ENCODE measurements at places on chromosomes 5 and 9. TPM values are rescaled to one million over a fixed set of nuclear protein-coding genes. Genes with fewer than 3 reads are reported as not detected.

C9 gene
- not detected for total RNA-seq

NAA35 gene
- 38.6 TPM for total RNA-seq

AQP7 gene
- not detected for total RNA-seq

ALDH1A1 gene
- total RNA-seq = 1.1 TPM

TAF11L5 gene
- total RNA-seq = not detected

HSDL2 gene
- total RNA-seq = 16.6 TPM

GRCh38 chr9:126116351-126117157 is 210.1 kb upstream of the MVB12B start:
- H3K36me3 ChIP-seq = no peaks in the 10 kb centered on the region
- peak; percentile 15 for DNase-seq
- H3K27ac ChIP-seq = no peak overlapping the region
- H3K4me3 ChIP-seq = no peak overlapping the region

GRCh38 chr5:141003791-141004611 is 37.7 kb downstream of the PCDHAC2 start:
- peaks cover 4% of the 10 kb centered on the region for H3K36me3 ChIP-seq
- H3K4me3 ChIP-seq = peak overlapping the region; percentile 53
- no peaks in the 10 kb centered on the region for H3K27me3 ChIP-seq
- peak overlapping the region; percentile 62 for H3K27ac ChIP-seq
- DNase-seq = peak; percentile 84

DNA sequence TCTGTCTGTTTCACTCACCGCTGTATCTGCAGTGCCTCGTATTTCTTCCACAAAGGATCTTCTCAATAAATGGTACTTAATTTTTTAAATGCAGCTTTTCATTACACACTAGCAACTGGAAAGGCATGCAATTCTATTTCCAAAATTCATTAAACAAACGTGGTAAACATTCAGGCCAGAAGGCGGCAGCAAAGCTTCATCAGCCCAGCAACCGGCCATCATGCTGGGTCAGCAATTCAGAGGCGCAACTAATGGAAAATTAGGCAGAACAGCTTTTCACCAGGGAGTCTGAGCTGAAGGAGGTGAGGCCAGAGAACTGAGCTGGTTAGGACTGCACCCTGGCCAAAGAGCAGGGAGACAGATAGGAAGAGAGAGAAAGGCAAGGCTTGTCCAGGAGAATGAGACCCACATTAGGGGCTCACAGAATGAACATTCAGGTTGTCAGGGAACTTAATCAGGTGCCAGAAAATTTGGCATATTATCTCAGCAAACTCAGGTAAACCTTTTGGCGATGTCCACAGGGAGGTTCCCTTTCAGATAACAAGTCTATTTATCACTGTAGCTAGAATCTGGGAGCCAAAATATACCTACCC is 17.7 kb upstream of the RNF180 start:
- H3K4me3 ChIP-seq = no peak overlapping the region
- H3K36me3 ChIP-seq = no peaks in the 10 kb centered on the region
- no peak overlapping the region for H3K27ac ChIP-seq
- no peaks in the 10 kb centered on the region for H3K4me1 ChIP-seq
- no peaks in the 10 kb centered on the region for H3K27me3 ChIP-seq
- peak; percentile 61 for DNase-seq

DNA sequence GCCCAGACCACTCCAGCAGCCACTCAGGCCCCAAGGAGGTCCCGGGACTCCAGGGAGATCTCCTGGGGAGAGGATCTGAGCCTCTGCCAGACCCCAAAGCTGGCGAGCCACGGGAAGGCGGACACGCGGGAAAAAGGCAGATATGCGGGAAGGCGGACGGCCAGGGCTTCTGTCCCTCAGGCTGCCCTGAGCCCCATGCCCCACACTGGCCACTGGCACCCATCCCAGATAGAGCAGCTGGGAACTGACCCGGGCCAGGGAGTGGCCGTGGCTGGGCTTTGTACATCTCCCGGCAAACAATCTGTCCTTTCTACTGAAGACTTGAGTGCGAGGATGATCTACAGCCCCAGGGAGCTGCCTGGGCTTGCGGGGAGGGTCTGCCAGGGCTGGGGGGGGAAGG is 21.1 kb upstream of the NOTCH1 start:
- H3K4me1 ChIP-seq = peaks cover 3% of the 10 kb centered on the region
- H3K27me3 ChIP-seq = no peaks in the 10 kb centered on the region

DNA sequence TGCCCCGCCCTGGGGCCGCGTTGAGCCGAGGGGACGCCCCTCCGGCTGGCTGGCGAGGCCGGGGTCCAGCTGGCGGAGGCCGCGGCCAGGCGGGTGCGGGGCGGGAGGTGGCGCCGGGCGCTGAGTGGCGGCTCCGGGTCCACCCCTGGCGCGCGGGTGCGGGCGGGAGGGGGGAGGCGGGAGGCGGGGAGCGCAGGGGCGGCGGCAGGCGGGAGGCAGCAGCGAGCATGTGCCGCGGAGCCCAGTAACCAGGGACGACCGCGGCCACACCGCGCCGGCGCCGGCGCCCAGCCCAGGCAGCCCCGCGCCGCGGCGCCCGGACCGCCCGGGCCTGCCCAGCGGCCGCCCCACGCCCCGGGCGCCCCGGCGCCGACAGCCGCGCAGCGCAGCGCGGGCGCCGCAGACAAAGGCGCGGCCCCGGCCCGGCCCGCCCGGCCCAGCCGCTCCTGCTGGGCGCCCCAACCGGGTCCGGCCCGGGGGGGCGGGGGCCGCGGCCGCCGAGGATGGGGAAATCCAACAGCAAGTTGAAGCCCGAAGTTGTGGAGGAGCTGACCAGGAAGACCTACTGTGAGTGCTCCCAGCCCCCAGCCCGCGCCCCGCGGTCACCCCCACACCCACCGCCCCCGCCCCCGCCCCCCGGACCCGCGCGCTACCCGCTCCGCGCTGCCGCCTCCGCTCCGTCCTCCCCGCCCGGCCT is at the start of gene NCS1:
Gene NCS1, plus strand, starts transcription at position 244 of the 697 bp plus-strand sequence. Its CDS starts 260 bp downstream, at position 504.
- H3K27me3 ChIP-seq = no peaks in the 10 kb centered on the region
- H3K27ac ChIP-seq = no peak within 1 kb of the TSS
- no peaks in the 10 kb centered on the region for H3K4me1 ChIP-seq
- peak within 1 kb of the TSS; percentile 81 for H3K4me3 ChIP-seq
- peak; percentile 63 for DNase-seq

DNA sequence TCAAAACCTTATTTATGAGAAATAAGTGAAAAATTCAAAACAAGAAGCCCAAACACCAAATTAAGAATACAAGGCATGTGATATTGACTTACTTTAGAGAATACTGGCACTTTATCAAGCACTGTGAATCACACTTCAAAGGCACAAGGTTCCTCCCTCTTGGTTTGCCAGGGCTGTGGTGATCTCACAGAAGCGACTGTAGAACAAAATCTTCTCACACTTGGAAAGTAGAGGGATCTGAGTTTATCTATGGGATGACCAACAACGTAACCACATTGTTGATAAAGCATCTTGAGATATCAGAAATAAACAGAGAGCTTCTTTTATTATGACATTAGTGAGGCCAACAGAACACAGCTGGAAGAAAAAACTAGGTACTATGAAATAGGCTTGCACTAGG is 295.9 kb downstream of the NFIB start:
- H3K36me3 ChIP-seq = no peaks in the 10 kb centered on the region
- H3K27ac ChIP-seq = no peak overlapping the region
- DNase-seq = no peak

- H3K36me3 ChIP-seq = 0 out of 3 replicates have a peak, but pooled peaks cover 1% of the 10 kb centered on the region
- H3K27me3 ChIP-seq = no peaks in the 10 kb centered on the region
- no peak overlapping the region for H3K27ac ChIP-seq
- H3K4me3 ChIP-seq = no peak overlapping the region
- DNase-seq = no peak
Measured at GRCh38 chr5:82748688-82749460, 328.3 kb downstream of the TMEM167A start.
